D341Med (cell line): ENCODE measurements at places on chromosomes 2 and 18.
A peak's percentile ranks its signal among the peaks of the same experiment; 100 is the strongest.

GRCh38 chr18:22538426-22538825, 120.7 kb upstream of the CTAGE1 start:
- DNase-seq = no peak

GRCh38 chr18:65526099-65526498, 224.7 kb upstream of the CDH7 start:
- DNase-seq = no peak

DNA sequence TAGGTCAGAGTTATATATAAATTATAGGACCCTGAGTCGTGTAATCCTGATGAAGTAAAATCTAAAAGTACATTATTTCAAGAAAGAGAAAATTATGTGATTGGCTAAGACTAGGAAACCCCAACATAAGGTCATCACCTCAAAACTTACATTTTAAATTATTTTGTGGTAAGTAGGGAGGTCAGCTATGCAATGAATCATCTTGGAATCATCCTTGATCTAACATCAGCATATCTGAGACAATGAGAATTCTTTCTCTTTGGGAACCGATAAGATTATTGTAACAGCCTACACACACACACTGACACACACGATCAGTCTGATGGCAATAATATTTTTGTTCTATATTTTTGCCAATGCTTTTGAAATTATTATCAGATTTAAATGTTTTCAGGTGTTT, 904.8 kb upstream of the CHAC2 start:
- no peak for DNase-seq

GRCh38 chr2:241391892-241392665, 36.0 kb downstream of the FARP2 start:
- peak; percentile 55 for DNase-seq

- no peak for DNase-seq
These were observed 28.2 kb upstream of the INO80C start for GRCh38 chr18:35525795-35526494.

DNA sequence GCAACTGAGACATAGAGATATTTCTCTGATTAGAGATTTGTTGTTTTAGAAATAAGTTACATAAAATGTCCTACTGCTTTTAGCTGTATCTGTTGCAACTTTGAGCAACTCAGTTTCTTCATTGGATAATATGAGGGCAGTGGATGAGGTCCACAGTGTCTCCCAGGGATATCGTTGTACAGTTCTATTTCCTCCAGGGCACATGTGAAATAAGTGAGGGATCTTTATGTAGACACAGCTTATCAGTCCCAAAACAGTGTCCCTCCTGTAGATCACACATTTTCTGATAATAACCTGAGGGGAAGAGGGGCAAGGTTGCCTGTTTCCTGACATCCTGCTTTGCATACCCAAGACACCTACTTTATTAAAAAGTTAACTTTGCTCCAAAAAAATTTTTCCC, 1231.2 kb upstream of the ZEB2 start:
- DNase-seq = no peak

DNA sequence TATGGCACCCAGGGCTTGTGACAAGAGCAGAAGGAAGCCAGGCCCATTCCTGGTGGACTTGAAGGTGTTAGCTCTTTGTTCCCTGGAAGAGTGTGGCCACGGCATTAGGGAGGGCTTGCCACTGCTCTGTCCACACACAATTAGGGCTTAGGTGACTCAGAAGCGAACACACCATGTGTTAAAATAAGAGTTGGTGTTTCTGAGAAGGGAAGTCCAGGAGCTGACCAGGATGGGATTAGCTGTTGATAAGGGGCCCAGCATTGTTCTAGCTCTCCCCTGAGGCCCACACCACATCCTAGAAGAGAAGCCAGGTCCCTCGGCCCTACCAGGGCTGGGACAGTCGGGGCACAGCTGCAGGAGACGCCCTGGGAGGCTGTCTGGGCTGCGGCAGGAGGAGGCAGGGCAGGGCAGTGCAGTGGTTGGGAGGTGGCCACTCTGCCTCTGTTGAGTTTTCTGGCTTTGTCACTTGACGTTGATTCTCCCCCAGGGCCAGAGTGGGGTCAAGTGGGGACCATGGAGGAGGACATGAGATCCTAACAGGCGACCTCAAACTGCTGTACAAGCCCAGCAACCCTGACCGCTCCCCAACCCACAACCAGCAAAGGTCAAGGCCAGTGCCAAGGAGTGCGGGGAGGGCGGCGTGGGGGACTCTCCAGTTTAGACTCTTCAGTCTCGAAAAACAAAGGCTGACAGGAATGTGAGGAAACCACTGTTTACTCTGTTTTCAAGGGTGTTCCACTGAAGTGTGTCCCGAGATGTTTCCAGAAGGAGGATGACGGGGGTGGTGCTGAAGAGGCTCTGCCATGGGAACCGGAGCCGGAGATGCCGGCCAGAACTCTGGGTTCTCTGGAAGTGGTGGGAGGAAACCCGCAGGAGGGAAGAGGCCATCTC, 16.8 kb downstream of the GNLY start:
- no peak for DNase-seq

GRCh38 chr2:105445498-105445897, 46.6 kb upstream of the FHL2 start:
- no peak for DNase-seq

DNA sequence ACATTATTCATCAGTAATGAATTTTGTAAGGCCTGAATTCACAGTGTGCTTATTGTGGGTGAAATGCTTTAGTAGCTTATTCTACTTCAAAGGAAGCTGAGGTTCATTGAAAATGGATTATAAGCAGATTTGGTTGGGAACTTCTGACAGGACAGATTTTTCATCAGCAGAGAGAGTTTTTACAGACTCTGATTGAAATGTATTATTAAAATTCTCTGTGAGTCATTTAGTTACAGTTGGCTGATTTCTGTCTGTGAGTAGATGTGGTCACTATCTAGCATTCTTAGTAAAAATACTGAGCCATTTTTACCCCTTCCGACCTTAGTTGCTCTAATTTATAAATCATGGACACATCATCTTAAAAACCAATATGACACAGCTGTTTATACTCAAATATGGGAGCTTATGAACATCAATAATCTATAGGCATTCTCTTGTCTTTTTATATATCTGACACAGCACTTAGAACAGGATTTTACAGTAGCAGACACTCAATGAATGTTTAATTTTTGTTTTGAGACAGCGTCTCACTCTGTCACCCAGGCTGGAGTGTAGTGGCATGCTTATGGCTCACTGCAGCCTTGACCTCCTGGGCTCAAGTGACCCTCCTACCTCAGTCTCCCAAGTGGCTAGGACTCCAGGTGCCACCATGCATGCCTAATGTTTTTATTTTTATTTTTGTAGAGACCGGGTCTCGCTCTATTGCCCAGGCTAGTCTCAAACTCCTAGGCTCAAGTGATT, 239.6 kb downstream of the BABAM2 start:
- no peak for DNase-seq

GRCh38 chr2:158346032-158346431, 110.5 kb downstream of the CCDC148 start:
- no peak for DNase-seq

DNA sequence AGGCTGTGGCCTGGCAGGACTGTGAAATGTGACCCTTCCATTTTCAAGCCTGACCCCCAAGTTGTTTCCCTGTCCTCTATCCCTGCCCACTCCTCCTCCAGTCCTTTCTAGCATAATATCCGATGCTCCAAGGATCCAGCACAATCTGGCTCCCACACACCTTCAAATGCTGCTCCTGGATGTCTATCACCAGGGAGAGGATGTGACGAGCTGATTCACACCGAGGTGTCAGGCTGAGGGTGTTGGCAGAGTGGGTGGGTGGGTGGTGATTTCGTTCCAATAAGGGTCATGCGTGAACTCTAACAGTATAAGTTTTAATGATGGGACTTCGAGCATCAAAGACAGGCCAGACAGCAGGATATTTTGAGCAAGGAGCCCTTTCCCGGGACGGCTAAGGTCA, 107.8 kb downstream of the CELF4 start:
- DNase-seq = no peak

- DNase-seq = no peak
These were observed 835.9 kb upstream of the CHAC2 start for GRCh38 chr2:52931660-52932059.

DNA sequence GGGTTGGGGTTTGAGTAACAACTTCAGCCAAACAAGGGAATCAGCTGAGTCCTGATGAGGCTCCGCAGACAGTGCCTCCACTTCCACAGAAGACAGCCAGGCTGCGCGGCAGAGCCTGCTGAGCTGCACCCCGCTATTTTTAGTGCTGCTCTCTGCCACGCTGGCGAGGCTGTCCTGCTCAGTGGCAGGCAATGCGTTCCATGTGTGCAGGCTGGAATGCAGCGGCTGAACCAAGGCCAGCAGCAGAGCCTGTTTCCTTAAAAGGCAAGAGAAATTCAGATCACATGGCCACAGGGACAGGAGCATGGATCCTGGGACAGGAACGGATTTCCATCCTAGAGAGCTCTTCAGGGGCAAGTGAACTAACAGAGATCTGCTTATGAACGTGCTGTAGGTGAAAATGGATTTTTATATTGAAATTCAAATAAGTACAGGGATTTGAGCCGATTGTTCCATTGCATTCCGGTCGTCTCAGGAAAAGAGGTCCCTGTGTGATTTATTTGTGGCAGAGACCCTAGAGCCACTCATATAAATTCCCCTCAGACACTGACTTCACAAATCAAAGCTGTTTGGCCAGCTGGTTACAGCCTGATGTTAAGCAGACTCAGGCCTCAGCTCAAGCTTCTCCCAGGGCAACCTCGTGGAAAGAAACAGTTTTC, 98.7 kb downstream of the COL6A3 start:
- no peak for DNase-seq

DNA sequence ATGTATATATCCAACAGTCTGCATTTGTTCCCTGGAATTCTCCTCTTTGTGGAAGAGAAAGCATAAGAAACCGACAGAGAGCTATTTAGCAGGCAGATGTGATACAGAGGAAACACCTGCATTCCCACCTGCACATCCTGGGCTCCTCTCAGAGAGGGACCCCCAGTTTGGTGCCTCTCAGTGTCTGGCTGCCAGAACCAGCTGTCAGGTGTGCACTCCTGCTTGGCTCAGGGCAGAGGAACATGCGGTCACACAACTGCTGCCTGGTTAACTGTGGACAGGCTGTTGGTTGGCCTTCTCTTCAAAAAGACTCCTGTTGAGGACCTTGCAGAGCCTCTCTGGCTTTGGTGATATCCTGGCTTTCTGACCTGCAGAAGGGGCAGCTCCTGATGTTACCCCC, 54.6 kb downstream of the ITGB6 start:
- DNase-seq = no peak

- DNase-seq = no peak
These were observed 147.3 kb upstream of the TCF4 start for GRCh38 chr18:55735199-55735855.

DNA sequence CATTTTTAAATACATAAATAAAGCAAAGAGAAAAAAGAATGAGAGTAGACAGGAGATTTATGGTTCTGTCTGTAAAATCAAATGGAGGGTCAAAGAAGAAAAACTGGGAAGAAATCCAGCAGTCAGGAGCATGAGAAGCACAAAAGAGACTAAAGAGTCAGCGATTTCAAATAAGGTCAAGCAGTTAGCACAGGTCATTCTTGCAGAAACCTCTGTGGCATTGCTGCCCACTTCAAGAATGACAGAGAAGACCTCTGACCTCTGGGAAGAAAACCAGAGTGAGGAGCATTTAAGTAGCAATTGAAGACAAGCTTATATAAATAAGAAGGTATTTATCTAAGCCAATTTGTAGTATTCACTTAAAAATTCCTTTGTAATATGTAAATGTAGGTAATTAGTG, 172.0 kb upstream of the SPOPL start:
- DNase-seq = no peak

DNA sequence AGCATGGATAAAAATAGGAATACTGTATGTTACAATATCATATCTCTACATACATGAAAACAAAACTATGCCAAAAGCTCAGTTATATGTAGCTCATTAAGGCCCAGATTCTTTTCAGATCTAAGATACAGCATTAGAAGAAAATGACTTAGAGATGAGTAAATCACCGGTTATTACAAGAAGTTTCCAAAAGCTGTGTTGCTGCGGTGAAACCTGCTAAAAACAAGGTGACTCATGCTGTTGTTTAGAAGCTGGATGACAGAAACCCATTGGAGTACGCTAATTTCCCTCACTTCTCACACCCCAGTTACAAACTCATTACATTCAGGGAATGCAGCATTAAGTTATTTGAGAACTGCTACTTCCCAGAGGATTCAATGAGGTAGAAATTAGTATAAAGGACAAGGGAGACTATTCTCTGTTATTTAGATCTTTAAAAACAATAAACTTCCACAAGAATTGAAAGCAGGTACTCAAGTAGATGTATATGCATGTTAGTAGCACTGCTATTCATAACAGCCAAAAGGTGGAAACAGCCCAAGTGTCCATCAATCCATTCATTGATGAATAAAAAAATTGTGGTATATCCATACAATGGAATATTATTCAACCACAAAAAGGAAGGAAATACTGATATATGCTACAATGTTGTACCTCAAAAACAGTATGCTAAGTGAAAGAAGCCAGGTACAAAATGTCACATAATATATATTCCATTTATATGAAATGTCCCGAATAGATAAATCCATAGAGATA, 32.6 kb downstream of the RBKS start:
- no peak for DNase-seq

DNA sequence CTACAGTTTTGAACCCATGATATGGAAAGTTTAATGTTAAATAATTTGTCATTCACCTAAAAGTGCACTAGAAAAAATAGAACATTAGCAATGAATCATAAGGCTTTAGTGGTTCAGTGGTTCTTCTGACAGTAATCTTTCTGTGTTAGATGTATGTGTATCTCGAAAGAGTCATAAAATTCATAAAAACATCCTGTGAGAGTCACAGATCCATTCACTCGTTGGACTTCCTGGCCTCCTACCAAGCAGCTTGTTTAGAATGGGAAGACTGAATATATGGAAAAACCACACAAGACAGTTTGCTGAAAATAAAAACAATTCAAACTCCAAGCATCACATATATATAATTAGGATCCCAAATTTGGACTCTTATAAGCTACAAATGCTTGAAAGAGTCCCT, 34.8 kb downstream of the ADNP2 start:
- DNase-seq = no peak

DNA sequence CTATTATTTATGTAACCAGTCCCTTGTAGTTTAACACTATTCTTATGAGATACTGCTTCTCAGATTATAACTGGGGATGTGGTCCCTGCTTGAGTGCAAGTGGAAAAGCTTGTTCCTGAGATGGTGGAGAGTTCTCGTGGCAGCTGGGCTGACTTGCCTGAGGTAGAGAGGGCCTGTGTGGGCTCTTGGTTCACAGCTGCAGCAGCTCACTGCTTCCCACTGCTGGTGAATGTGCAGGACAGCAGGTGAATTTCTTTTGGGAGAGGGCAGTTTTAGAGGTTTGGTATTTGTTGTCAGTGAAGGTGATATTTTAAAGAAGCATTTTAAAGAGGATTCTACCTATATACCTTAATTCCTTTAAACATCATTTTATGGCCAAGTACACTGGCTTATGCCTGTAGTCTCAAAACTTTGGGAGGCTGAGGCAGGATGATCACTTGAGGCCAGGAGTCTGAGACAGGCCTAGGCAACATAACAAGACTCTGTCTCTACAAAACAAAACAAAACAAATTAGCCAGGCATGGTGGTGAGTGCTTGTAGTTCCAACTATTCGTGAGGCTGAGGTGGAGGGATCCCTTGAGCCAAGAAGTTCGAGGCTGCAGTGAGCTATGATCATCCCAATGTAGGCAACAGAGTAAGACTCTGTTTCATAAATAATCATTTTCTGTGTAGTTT, 94.8 kb downstream of the MTA3 start:
- peak; percentile 86 for DNase-seq
